ENCODE measurements at places on chromosomes 3 and 15. TPM values are rescaled to one million over a fixed set of nuclear protein-coding genes. Genes with fewer than 3 reads are reported as not detected.

DNA sequence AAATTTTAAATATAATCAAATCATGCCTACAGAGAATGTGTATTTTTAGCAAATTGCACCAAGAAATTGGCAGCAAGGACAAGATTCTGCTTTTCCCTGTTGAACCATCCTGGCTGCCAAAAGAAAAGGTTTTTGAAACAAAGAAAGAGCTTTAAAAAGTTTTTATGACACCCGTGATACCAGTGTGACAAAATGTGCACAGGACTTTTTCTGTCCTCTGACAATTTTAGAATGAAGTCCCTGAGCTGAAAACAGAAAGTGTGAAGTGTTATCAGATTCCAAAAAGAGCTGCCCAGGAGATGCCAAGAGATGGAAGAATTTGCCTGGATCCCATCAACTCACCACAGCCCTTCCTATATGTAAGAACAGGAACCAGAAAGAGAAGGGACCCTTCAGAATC is 33.2 kb upstream of the TMC3 start:
- H3K4me3 ChIP-seq: no peak overlapping the region
- no peak for DNase-seq
- H3K36me3 ChIP-seq: no peaks in the 10 kb centered on the region
- peaks cover 4% of the 10 kb centered on the region for H3K4me1 ChIP-seq

DNA sequence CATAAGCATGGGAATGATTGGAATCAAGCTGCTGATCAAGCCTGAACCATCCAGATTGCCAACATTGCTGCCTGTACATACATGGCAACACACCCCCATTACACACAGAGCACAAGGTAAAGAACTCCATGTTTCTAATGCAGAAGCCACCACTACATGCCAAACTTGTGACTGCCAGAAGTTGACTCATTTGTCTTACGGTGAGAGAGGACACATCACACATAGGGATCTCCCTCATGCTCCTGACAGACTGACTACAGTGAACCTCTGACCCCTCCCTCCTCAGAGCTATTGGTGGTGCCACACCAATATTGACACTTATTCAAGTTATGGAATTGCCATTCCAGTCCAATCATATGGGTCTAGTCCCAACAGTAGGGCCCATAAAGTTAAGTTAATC is 42.3 kb downstream of the EFHB start:
- H3K27ac ChIP-seq: no peak overlapping the region
- no peaks in the 10 kb centered on the region for H3K27me3 ChIP-seq
- H3K36me3 ChIP-seq: no peaks in the 10 kb centered on the region
- H3K4me1 ChIP-seq: peaks cover 7% of the 10 kb centered on the region
- H3K4me3 ChIP-seq: no peak overlapping the region

- H3K27ac ChIP-seq: no peak overlapping the region
- H3K36me3 ChIP-seq: no peaks in the 10 kb centered on the region
- no peaks in the 10 kb centered on the region for H3K4me1 ChIP-seq
- no peak overlapping the region for H3K4me3 ChIP-seq
- H3K27me3 ChIP-seq: no peaks in the 10 kb centered on the region
- DNase-seq: no peak
These were observed 14.8 kb upstream of the RAD51 start for GRCh38 chr15:40680151-40680550.

- no peak overlapping the region for H3K4me3 ChIP-seq
- DNase-seq: no peak
- H3K4me1 ChIP-seq: peaks cover 19% of the 10 kb centered on the region
- H3K27me3 ChIP-seq: no peaks in the 10 kb centered on the region
- H3K27ac ChIP-seq: no peak overlapping the region
These were observed 10.7 kb upstream of the DNAJC13 start for GRCh38 chr3:132406587-132406986.

DNA sequence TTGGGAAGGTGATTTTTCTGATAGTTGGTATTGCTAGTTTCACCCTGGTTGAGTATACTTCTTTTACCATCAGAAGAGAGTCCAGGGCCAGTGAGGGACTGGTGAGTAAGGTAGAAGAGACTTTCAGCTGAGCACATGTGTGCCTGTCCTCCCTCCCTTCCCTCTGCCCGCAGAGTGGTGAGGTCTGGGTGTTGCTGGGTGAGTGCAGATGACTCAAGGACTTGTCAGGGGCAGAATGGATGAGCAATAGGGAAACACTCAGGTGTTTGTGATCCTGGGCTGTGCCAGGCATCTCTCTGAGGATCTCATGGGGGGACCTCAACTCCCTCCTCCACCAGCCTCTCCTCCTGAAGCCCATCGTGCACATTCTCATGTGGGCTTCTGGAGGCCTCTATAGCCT is 76.0 kb upstream of the GSK3B start:
- no peaks in the 10 kb centered on the region for H3K27me3 ChIP-seq
- H3K4me3 ChIP-seq: no peak overlapping the region
- H3K27ac ChIP-seq: no peak overlapping the region
- no peak for DNase-seq

DNA sequence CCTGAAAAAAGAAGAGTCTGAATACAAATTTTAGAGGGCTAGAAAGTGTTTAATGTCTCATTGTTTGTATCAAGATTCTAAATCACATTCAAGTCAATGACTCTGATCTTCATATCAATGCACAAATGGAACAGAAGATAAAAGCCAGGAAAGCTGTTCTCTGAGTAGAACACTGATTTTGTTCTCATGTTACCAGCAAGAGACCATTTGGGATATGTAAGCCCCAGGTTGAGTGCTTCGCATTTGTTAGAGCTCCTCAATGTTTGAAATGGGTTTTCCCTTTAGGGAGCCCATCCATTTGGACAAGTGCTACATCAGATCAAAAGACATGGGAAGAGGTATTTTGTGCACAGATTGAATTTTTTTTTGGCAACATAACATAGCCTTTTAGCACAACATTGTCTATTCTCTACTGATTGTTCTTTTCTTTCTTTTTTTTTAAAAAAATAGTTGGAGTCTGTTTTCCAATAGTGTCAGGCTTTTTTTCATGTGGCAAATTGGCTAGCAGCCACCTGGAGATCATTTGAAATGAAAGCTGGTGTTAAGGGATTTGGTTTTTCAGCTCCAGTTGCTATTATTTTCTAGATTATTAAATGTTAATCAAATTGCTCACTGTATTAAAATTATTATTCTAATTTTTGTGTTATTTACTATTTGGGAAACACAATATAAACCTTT is 74.5 kb upstream of the ZPLD1 start:
- no peak overlapping the region for H3K4me3 ChIP-seq
- no peak for DNase-seq
- H3K4me1 ChIP-seq: no peaks in the 10 kb centered on the region
- H3K27ac ChIP-seq: no peak overlapping the region
- no peaks in the 10 kb centered on the region for H3K27me3 ChIP-seq

- H3K27ac ChIP-seq: no peak overlapping the region
- no peaks in the 10 kb centered on the region for H3K27me3 ChIP-seq
- H3K4me3 ChIP-seq: no peak overlapping the region
- DNase-seq: no peak
- no peaks in the 10 kb centered on the region for H3K36me3 ChIP-seq
- H3K4me1 ChIP-seq: no peaks in the 10 kb centered on the region
These were observed 217.9 kb downstream of the SATB1 start for GRCh38 chr3:18207226-18207625.

DNA sequence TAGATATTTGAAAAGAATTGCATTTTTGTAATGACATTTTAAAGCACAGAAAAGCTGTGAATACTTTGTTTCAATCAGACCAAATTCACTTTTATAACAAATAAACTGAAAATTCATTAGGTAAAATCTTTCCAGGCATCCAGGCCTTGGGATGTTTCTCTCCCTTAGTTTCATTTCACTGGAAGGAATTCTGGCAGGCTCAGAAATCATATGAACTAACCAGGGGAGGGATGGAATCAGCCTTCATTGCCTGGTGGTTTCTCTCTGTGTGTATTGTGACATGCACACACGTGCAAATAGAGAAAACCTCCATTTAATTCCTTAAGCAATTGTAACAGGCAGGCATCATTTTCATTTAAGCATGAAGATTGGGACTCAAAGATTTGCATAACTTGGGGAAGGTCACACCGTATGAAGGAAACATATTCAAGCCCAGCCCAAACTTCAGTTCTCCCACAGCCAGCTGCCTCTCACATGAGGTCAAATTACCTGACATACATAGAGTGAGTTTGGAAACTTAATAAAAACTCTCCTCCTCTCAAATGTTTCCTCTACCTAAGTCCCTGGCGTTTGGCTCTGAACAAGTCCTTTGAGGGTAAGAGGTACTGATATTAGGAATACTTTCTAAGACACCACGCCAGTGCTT is 376.1 kb upstream of the MCTP2 start:
- H3K36me3 ChIP-seq: no peaks in the 10 kb centered on the region
- no peaks in the 10 kb centered on the region for H3K4me1 ChIP-seq
- no peak for DNase-seq
- H3K27me3 ChIP-seq: no peaks in the 10 kb centered on the region

Gene B3GNT5
- total RNA-seq: 30.8 TPM

GRCh38 chr3:129593230-129593594 is 13.3 kb downstream of the PLXND1 start:
- peak overlapping the region; percentile 89 for H3K27ac ChIP-seq
- no peak for DNase-seq
- no peaks in the 10 kb centered on the region for H3K27me3 ChIP-seq
- H3K36me3 ChIP-seq: peaks cover 11% of the 10 kb centered on the region
- peaks cover 98% of the 10 kb centered on the region for H3K4me1 ChIP-seq
- peak overlapping the region; percentile 29 for H3K4me3 ChIP-seq

DNA sequence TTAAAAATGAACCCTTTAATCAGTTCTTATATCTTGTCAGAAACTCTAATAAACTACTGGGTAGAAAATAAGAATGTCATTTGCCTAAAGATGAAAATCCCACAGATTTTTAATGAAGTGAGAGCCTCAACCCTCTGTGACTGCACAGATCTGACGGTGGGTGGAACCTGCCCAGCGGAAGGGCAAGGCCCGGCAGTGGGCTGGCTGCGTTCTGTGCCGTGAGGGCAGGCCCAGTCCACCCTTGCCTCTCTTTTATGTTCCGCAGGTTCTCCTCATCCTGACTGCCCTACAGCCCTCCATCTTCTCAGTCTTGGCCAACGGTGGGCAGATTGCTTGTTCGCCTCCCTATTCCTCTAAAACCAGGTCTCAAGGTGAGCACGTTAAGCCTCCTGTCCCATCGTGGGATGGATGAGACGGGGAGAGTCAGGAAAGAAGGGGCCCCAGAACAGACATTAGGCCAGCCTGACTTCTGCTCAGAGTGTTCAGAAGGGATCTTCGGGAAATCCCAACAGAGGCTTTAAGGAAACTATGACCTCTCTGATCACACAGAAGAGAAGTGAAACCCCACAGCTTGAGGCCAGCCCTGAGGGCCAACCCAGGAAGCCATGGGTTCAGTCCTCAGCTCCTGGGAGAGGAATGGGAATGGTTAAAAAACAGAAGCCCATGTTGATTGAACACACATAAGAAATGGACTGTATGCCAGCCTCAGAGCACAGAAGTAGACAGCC is 16.0 kb downstream of the SLC51A start:
- no peak for DNase-seq
- no peak overlapping the region for H3K27ac ChIP-seq
- H3K4me3 ChIP-seq: no peak overlapping the region
- no peaks in the 10 kb centered on the region for H3K4me1 ChIP-seq
- no peaks in the 10 kb centered on the region for H3K27me3 ChIP-seq

Gene RPP25
- total RNA-seq: 17.0 TPM

Gene CCNB2
- 2.0 TPM for total RNA-seq

DNA sequence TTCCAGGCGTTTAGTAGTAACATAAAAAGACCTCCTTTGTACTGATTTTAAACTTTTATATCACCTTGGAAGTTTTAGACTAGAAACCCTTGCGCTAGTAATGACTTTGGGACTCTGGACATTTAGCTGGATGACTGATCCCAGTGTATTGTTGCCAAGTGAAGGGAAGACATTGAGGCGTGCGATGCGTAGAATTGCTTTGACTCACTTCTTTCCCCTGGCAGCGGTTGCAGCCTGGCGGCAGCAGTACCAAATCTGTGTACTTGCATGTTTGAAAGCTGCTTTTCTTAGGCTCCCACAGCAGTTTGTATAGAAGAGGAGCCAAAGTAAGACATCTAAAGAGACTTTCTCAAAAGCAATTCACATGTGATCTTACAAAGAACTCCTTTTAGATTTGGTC is 151.6 kb downstream of the BBX start:
- DNase-seq: no peak
- H3K27ac ChIP-seq: no peak overlapping the region
- no peak overlapping the region for H3K4me3 ChIP-seq
- H3K27me3 ChIP-seq: no peaks in the 10 kb centered on the region
- no peaks in the 10 kb centered on the region for H3K36me3 ChIP-seq

Gene FBXL2
- 8.1 TPM for total RNA-seq

Gene SPTSSB
- total RNA-seq: not detected
